ENCODE measurements at places on chromosomes 13 and 19. TPM values are rescaled to one million over a fixed set of nuclear protein-coding genes. Genes with fewer than 3 reads are reported as not detected.

CYP4F22 gene
- not detected for total RNA-seq

LGI4 gene
- 0.32 TPM for total RNA-seq

DNA sequence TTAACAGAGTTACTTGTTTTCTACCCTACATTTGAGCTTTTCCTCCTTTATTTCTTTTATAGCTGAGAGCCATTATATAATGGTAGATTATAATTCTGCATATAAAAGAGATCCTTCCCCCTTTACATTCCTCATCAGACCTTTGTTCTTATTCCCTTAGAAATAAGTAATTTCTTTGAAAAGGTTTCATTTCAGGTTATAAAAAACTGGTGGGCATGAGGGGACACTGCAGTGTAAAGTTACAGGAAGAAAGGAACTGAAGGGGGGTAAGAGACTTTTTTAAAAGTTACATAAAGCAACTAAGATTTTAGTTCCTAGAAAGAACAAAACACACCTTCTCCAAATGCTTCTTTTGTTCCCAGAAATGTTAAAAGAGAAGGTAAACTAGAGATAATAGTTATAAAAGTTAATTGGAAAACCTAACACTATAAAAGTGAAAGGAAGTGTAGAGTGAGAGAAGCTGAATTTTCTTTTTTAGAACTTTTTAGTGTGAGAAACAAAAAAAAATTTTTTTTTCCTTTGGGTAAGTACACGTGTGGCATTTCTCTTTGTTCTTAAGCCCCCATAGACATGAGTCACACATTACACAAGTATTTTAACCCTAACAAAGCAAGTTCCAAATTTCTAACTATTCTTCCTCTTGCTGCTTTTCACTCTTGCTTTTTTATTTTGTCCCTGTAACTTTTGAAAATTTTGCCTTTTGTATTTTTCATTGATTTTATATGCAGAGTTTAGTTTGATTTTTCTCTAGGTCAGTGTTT, 106.4 kb upstream of the MLNR start:
- DNase-seq, result no peak

DNA sequence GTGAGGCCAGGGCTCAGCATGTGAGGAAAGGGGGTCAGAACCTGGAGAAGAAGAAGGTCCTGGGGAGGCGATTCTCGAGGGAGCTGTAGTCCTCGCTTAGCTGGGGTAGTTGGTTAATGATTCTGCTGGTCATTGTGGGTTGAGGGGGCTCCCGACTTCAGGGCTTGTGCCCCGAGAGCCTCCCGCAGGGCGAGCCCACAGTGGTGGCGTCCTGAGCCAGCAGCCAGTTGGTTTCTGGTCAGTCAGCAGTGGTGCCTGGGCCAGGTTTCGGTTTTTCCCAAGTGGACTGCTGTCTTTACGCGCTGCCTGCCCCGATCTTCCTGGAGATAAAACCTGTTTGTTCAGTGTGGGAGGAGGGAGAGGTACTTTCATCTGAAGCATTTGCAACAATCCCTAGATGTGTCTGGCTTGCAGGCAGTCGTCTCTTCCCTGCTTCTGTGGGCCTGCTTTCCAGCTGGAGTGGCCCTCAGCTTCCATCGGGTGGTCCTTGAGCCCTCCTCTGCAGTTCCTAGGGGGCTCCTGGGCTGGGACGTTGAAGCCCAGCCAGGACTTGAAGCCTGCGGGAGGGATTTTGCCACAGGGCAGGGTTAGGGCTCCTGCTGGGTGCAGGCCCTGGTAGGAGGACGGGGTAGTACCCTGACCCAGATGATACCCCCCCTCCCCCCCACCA, 3.2 kb downstream of the PTBP1 start:
- no peak for DNase-seq

- DNase-seq, result no peak
Observed at GRCh38 chr13:20901668-20902437, 693 bp downstream of the XPO4 start.

GRCh38 chr13:47175172-47175866, 278.5 kb upstream of the HTR2A start:
- no peak for DNase-seq

DNA sequence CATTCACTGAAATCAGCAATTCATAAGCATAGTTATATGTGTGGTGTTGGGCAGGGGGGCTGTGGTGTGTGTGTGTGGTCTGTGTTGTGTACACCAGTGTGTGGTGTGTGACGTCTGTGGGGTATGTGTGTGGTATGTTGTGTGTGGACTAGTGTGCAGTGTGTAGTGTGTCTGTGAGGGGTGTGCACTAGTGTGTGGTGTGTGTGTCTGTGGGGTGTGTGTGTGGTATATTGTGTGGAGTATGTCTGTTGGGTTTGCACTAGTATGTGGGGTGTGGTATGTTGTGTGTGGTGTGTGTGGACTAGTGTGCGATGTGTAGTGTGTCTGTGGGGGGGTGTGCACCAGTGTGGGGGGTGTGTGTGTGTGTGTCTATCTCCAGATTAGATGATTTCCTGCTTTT, 7.2 kb upstream of the CDC16 start:
- DNase-seq, result no peak

DNA sequence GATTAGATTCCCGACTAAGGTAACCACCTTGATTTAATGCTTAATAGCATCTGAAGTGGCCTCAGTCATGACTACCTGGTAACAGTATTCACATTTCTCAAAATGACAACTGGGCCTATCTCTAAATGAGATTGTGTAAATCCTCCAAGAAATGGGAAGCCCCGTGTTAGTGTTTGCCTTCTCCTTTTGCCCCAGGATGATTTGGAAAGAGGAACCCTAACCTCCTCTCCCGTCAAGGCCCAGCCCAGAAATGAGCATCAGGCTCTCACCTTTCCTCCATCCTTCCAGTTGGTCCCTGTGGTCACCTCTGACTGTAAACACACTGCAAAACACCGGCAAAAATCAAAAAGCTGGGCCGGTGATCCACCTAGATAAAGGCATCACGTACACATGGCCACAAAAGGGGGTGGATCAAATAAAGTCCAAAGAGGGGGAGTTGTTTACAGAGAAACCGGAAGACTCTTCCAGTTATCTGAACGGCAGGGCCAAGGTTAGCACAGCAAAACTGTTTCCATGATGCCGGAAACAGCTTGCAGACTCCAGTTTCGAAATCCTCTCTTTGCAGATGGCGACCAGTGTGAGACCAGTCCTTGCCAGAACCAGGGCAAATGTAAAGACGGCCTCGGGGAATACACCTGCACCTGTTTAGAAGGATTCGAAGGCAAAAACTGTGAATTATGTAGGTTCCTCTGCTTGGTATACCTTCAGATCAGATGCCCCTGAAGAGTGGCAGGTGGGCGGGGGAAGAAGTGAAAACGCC, 16.4 kb downstream of the F10 start:
- DNase-seq, result peak; percentile 40

- DNase-seq, result no peak
Observed at GRCh38 chr19:46635920-46636761, at the start of gene GNG8. TSS of gene GNG8 (minus strand) at chr19:46636202. CDS start at chr19:46634682, 1,520 bp downstream.

KCNJ14 gene
- 1.6 TPM for total RNA-seq

GRCh38 chr19:48646001-48646721, at the start of gene CA11:
TSS of gene CA11 (minus strand) at chr19:48646187. CDS start at chr19:48645632, 555 bp downstream.
- DNase-seq, result peak; percentile 96

DNA sequence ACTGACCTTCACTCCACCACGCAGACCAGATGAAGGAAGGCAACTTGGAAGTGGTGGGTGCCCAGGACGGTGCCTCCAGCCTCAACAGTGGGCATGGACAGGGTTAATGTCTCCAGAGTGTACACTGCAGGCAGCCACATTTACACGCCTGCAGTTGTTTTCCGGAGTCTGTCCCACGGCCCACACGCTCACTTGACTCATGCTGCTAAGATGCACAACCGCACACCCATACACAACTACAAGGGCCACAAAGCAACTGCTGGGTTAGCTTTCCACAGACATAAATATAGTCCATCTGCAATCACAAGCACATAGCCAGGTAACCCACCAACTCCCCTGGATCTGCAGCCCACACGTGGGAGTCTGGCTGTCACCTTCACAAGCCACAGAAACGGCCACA, 12.6 kb upstream of the AXL start:
- DNase-seq, result no peak

- no peak for DNase-seq
Observed at GRCh38 chr19:30046522-30046921, 104.5 kb downstream of the URI1 start.

GRCh38 chr13:51998723-51999509, 12.3 kb downstream of the ATP7B start:
- no peak for DNase-seq

ADAT3 gene
- 6.8 TPM for total RNA-seq

- DNase-seq, result no peak
Observed at GRCh38 chr13:105426441-105426840, 1109.0 kb downstream of the EFNB2 start.

DNA sequence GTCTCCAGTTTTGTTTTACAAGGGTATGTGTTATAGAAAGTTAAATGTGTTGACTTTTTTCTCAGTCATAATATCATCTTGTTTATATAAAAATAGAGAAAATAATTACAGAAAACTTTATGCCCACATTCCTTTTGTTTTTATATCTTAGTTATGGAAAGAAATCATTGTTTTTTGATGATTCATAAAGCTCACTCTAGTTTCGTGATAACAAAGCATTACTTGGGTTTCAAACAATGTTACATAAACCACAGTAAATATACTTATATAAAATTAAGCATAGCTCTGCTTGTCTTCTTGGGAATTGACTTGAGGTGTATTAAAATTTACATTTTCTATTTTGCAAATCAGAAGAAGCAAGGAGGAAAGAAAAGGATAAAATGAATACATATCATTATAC, 111.8 kb downstream of the SGCG start:
- no peak for DNase-seq

NAA16 gene
- 22.8 TPM for total RNA-seq

GRCh38 chr19:53311044-53311443, 22.5 kb upstream of the ZNF845 start:
- DNase-seq, result peak; percentile 57

- no peak for DNase-seq
Observed at GRCh38 chr13:72255908-72256307, 388.9 kb upstream of the DACH1 start.

GRCh38 chr13:102003848-102004570, 397.8 kb downstream of the FGF14 start:
- DNase-seq, result no peak

KLF1 gene
- not detected for total RNA-seq

CLDN10 gene
- not detected for total RNA-seq

GRCh38 chr13:89490661-89491060, 1819.5 kb downstream of the SLITRK5 start:
- no peak for DNase-seq

DNAAF3 gene
- 1.5 TPM for total RNA-seq

DNA sequence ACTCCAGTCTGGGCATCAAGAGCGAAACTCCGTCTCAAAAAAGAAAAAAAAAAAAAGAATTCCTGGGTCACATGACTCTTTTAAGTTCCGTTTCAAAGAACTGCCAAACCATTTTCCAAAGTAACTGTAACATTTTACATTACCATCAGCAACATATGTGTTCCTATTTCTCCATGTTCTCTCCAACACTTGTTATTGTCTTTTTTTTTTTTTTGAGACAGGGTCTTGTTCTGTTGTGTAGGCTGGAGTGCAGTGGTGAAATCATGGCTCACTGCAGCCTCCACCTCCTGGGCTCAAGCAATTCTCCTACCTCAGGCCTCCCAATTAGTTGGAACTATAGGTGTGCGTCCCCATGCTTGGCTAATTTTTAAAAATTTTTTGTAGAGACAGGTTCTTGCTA, 6.5 kb downstream of the LGALS7B start:
- no peak for DNase-seq

GRCh38 chr19:18176367-18177310, 3.0 kb downstream of the IFI30 start:
- no peak for DNase-seq

DNA sequence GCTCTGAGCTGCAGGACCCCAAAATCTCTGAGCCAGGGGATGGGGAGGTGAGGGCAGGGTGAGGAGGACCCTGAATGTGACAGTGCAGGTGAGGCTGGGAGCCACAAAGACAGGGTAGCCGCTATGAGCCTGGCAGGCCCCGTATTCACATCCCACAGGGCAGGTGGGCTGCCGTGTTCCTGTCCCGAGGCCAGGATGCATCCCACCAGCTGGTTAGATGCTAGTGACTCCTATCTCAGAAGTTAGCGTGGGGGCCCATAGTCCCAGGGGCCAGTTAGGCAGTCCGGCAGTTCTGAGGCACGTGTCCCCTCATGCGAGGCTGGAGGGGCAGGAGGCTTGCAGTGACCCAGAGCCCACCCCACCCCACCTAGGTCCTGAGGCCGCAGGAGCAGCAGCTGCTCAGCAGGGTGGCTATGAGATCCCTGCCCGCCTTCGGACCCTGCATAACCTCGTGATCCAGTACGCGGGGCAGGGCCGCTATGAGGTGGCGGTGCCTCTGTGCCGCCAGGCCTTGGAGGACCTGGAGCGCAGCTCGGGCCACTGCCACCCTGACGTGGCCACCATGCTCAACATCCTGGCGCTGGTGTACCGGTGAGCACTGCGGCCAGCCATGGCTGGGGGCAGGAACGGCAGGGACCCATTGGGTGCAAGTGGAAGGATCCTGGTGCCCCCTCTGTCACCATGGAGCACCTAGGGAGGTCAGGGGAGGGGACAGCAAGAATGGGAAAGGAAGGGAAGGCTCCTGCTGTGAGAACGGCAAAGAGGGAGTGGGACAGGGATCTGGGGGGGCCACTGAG, 7.2 kb downstream of the KLC3 start:
- DNase-seq, result no peak

SARS2 gene
- 25.0 TPM for total RNA-seq

Measured in osteocyte (in vitro differentiated cells).